Stimulated activated CD8-positive, alpha-beta memory T cell treated with anti-CD3 and anti-CD28 coated beads, Interleukin-2, amount 100 ng/mL, for 48 hours (primary cell): ENCODE measurements at places on chromosomes 16 and 17.
A peak's percentile ranks its signal among the peaks of the same experiment; 100 is the strongest.

- DNase-seq = no peak
Observed at GRCh38 chr17:77191244-77191643, 50.5 kb downstream of the SEC14L1 start.

DNA sequence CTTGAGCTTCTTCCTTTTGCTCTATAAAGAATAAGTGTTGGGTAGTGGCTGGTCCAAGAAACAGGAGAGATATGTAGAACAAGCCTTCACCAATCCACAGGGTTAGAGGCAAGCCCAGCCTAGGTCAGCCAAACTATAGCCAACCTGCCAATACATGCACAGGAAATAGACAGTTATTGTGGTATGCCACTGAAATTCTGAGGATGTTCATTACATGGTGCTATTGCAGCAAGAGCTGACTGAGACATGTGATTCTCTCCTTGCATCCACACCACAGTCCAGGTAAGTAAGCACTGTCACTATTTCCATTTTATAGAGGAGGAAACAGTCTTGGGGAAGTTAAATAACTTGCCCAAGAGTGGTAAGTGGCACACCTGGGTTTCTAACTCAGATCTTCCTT lies 268.1 kb downstream of the NPIPA8 start:
- DNase-seq = no peak

DNA sequence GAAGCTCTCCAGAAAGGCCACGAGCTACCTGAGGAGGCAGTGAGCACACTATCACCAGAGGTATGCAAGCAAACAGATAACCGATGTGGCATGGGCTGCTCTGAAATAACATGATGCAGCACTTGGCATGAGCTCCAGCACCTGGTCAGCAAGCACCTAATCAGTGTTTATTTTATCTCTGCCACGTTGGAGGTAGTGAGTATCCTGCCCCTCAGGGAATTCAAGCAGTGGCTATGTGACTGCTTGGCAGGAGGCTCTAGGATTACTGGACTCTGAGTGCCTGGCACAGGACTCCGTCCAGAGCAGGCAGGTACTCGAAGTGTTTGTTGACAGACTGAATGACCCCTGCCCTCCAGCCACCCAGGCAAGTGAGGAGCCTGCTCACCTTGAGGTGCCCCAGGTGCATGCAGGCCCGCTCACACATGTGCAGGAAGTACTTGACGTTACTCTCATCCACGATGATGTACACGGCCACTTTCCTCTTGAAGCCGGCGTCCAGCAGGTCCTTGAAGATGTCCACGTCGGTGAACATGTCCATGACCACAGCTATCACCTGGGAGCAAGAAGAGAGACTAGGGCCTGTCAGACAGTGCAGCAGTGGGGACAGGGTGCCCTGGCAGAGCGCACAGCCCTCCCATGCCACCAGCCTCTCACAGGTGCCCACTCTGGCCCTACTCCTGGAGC lies 16.6 kb downstream of the FAM83G start:
- DNase-seq = no peak

DNA sequence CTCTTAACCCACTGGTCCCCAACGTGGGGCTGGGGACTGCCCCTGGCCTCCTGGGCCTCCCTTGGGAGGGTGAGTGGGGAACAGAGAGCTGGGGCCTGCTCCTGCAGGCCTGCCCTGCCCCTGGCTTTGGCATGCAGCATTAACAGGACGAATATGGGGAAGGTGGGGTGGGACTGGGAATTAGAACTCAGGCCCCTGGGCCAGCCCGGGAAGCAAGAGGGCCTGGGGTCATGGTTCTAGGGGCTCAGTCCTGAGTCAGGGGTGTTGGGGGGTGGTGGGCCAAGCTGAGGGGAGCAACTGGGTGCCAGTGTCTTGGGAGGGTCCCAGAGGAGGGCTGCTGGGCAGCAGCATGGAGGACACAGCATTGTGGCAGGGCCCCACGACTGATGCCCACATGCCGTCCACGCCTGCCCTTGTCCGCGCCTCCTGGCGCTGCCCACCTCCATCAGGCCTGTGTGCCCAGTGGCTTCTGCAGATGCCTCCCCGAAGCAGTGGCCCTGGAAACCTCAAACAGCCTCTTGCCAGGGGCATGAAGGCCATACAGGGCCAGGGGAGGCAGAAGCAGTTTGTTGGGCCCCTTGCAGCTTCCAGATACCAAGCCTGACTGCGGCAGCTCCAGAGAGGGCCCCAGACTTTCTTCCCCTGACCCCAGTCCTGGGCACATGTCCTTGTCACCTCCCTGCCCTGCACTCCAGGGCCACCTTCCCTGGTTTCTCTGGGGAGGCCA lies 4.8 kb downstream of the MAP2K3 start:
- no peak for DNase-seq

- DNase-seq = no peak
Observed at GRCh38 chr17:80460429-80460834, 16.0 kb downstream of the NPTX1 start.

DNA sequence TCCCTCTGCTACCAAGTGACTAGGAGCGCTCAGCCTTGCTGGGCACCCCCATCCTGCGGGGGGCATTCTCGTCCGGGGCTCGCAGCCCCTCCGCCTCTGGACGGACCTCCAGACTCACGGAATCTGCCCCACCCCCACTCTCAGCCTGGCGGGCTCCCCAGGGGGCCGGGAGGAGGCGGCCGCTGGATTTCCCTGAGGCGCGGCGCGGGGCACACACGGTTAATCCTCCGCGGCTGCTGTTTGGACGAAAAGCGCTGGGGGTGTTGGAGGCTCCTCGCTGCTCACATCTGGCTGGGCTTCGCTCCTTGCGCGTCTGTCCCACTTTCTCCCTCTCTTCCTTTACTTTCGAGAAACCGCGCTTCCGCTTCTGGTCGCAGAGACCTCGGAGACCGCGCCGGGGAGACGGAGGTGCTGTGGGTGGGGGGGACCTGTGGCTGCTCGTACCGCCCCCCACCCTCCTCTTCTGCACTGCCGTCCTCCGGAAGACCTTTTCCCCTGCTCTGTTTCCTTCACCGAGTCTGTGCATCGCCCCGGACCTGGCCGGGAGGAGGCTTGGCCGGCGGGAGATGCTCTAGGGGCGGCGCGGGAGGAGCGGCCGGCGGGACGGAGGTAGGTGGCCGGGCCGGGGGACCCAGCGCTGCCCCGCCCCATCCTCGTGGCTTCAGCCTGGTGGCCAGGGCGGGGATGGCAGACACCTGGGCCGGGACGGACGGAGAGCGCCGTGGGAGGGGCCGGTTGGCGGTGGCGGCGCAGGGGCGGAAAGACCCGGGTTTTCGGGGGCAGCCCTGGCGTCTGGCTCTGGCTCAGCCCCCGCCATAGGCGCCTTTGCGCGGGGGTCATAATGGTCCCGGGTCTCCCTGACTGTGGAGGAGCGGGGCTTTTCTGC lies at the start of gene C1QTNF1:
C1QTNF1 (plus strand) TSS at position 284 of the 886 bp plus-strand sequence. CDS start 19,800 bp downstream, outside the sequence.
- peak; percentile 39 for DNase-seq

DNA sequence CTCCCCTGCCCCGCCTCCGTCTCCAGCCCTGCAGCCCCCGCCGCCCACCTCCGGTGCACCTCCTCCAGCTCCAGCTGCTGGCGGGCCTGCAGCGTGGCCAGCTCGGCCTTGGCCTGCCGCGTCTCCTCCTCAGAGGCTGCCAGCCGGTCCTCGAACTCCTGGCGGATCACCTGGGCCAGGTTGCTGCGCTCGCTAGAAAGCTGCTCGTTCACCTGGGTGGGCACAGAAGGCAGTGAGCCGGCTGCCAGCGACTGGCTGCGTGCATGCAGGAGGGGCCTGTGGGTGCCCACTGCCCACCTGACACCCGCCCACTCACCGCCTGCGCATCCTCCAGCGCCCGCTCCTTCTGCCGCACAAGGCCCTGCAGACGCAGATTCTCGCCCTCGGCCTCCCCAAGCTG lies 24.6 kb upstream of the AATK start:
- DNase-seq = no peak

GRCh38 chr17:83053739-83054451 lies 25.5 kb upstream of the METRNL start:
- DNase-seq = peak; percentile 26

GRCh38 chr16:54324716-54325115 lies 38.1 kb upstream of the IRX3 start:
- DNase-seq = no peak

- no peak for DNase-seq
Observed at GRCh38 chr17:78979780-78980623, at the start of gene LGALS3BP. Gene LGALS3BP, minus strand, starts transcription at chr17:78979923. Its CDS starts 2,732 bp downstream, at chr17:78977191.

DNA sequence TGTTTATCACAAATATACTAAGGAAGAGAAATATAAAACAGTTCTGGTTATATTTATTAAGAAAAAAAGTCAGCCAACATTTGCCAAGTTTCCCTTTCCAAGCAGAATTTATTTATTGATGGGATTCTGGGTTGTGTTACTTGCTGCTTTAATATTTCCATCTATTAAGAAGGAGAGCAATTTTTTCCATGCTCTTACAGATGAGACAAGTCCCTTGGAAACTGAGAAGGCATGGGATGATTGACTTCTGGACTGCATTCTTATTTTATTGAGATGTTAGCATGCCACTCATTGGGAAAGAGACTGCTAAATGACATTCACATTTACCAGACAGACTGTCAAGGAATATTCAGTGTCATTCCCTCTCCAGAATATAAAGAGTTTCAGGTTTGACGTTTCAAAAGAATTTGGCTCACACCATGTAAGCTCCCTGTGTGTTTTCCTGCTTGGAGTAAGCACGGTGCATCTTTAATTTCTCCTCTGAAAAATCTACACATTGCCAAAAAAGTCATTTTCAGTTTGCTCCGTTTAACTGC lies 1565.2 kb upstream of the GOT2 start:
- DNase-seq = no peak

- no peak for DNase-seq
Observed at GRCh38 chr16:54287131-54288029, 793 bp upstream of the IRX3 start.

- no peak for DNase-seq
Observed at GRCh38 chr16:65909310-65910050, 457.0 kb upstream of the CDH5 start.

GRCh38 chr17:16918443-16918842 lies 53.5 kb downstream of the TNFRSF13B start:
- DNase-seq = no peak

DNA sequence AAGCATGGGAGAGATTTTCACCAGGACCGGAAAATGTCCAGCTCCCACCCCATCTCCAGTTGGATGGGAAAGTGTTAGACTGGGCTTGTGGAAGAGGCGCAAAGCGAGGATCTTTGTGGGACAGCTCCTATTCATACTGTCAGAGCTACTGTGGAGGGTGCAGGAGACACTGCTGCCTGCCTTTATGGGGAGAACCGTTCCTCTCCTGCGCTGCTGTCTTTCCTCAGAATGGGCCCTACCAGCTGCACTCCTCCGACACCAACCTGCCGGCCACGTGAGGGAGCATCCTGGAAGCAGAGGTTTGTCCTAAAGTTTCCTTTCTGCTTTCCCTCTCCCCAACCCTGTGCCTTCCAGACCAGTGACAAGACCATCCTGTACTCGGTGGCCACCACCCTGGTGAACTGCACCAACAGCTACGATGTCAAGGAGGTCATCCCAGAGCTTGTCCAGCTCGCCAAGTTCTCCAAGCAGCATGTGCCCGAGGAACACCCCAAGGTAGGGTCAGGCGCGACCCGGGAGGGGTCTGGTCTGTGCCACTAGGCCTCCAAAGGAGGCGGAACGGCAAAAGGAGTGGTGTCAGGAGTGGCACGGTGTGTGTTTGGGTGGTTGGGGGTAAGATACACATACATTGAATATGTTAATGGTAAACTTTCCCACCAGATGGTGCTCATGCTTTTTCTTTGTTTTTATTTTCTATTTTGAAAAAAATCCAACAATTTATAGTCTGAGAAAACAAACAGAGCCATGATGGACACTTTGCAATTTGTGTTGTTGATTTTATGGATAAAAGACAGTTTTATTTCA lies 23.0 kb downstream of the SLC35G3 start:
- no peak for DNase-seq

DNA sequence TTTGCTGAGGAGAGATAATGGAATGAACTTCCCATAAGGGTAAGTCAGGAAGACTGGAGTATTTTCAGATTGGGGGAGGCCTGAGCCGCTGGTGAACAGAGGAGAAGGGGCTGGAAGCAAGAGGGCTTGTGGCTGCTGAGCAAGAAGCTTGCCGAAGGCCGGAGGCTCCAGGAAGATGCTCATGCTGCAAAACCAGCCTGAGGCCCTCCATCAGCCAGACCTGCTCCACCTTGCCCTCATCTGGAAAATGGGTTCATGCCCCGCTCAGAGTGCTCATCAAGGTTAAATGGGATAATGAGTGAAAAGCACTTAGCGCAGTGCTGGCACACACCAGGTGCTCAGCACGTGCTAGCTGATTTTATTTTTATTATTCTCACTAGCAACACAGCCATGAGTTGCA lies 5.5 kb upstream of the ASGR1 start:
- no peak for DNase-seq

- DNase-seq = no peak
Observed at GRCh38 chr17:76369804-76370203, 14.6 kb upstream of the SPHK1 start.

DNA sequence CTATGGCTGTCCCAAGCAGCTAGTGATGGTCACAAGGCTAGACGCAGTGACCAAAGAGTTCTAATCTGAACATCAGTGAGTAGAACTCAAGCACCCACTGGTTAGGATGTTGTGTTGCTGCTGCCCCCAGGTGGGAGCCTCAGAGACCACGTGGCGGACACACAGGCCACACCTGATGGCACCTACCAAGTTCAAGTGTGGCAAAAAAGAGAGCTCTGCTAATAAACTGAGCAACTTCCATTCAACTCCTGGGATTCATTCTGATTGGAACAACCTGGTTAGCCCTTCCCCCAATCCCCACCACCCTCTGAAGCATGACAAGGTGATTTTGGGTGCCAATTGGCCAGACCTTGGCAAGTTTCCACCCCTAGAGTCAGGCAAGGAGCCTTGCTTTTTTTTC lies 3.5 kb upstream of the LCMT1 start:
- DNase-seq = no peak

GRCh38 chr17:34579017-34579946 lies at the start of gene TMEM132E:
Gene TMEM132E, plus strand, starts transcription at chr17:34579582. Its CDS starts 1,495 bp downstream, at chr17:34581077.
- DNase-seq = no peak

DNA sequence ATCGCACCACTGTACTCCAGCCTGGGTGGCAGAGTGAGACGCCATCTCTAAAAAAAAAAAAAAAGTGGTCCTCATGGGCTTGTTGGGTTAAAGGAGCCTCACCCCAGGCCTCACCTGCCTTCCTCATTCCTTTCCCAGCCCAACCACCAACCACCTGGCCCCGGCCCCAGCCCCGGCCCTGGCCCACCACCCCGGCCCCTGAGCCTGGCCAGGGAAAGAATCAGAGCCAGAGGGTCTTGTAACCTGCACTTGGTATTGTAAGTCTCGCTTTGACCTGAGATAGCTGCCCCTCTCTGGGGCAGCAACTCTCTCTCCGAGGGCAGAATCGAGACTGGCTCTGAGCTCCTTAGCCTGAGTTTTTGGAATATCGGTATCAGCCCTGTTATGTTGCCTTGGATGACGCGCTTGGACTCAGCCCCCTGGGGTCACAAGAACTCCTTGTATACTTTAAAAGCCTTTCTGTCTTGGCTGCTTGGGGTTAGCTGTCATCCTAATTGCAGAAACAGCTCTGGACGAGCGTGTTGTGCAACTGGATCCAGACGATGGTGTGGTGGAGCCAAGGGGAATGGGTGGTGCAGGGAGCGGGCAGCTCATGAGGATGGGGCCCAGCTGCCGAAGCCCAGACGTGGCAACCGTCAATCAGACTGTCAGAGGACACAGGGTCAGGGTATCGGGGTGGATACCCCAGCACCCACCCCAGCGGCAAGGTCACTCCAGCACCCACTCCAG lies 14.6 kb downstream of the SMTNL2 start:
- no peak for DNase-seq
